ENCODE measurements at places on chromosomes 12 and 14.

- DNase-seq = peak; percentile 91
Observed at GRCh38 chr12:119692997-119693396, 25.1 kb downstream of the PRKAB1 start.

DNA sequence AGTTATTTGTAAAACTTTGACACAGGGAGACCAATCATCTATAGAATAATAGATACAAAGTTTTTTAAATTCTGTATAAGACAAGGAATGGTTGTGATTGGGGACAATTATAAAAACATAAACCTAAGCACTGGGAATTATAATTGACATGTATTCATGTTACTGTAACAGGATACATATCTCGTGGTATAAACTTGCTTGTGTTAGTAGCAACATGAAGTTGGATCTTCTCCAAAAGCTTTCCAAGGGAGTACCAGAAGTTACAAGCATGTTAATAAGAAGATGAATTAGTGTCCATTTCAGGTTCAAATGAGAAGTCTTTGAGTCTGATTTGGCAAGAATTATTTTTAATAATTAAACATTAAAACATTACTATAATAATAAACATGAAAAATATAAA is 42.2 kb downstream of the CDKL1 start:
- no peak for DNase-seq

GRCh38 chr14:91060351-91061055 is at the start of gene RPS6KA5:
Gene RPS6KA5 (minus strand): TSS chr14:91060641. CDS start chr14:91060434, 207 bp downstream.
- DNase-seq = peak; percentile 100

DNA sequence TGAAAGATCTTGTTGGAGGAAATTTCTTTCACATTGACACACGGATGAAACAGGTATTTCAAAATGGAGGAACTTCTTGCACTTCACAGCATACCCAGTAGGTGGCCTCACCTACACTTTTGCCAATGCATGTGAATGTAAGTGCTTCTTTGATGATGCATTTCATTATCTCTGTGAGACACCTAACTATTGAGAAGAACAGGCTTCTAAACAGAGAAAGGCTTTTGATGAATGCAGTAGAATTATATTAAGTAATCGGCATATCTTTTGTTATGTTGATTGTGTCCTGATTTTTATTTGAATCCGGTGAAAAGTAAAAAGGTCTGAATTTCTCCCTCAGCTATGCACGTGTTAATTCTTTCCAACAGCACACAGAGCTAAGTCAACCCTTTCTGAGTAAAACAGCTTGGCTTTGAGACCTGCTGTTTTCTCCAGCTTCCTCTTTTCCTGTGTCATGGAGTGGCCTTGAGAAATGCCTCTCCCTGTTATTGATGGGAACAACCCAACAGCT is 399.0 kb downstream of the NAV3 start:
- peak; percentile 37 for DNase-seq

GRCh38 chr14:26992403-26993115 is 394.7 kb upstream of the NOVA1 start:
- DNase-seq = no peak

DNA sequence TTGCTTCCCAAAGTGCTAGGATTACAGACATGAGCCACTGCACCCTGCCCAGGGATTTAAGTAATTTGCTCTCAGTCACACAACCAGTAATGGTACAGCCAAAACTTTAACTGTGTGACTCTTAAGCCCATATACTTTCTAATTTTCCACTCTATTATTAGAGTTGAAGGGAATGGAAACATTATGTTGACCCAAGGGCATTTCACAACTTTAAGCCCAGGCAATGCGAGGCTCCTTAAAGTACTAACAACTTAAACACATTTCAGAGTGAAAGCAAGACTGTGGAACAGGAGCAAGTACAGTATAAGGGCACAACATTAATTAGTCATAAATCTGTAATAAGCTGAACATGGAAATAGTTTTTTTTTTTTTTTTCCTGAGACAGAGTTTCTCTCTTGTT is 39.8 kb downstream of the BAZ1A start:
- no peak for DNase-seq

- peak; percentile 76 for DNase-seq
Observed at GRCh38 chr14:80095623-80096022, 115.7 kb downstream of the DIO2 start.

GRCh38 chr12:29581631-29582030 is 84.1 kb upstream of the OVCH1 start:
- peak; percentile 26 for DNase-seq

DNA sequence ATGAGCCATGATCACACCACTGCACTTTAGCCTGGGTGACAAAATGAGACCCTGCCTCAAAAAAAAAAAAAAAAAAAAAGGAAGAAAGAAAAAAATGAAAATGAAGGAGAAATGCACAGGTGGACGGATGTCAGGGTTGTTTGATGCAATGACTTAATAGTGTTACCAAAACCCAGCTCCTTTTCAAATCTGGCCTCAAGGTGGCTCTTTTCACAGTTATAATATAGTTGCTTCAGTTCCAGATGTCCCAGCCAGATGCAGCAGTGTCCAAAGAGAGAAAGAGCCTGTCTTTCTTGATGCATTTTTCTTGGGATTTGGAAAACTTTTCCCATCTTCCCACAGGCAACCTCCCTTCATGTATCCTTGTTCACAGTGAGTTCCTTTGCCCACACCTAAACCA is 36.5 kb downstream of the KCNMB4 start:
- no peak for DNase-seq

DNA sequence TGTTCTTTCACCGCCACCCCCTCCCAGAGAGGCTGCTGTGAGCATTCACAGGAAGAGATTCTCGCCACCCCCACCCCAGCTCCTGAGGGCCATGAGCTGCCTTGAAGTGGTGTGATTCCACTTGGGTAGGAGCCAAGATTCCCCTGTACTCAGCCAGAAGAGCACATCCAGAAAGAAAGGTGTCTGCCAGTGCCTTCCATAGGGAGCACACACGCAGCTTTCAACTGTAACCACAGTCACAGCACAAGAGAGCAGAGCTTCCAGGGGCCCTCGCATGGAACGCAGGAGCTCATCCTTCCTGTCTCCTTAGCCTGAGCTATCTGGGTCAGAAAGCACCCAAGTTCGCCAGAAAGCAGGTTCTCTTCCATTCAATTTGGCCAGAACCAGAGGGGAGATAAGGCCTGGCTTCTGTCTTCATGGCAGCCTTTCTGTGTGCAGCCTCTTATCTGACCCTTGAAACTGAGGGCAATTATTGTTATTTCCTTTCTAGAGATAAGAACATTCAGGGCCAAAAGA is 66.6 kb upstream of the SCN8A start:
- DNase-seq = no peak

- no peak for DNase-seq
Observed at GRCh38 chr12:130147875-130148596, 14.2 kb upstream of the FZD10 start.

- no peak for DNase-seq
Observed at GRCh38 chr12:25728056-25728595, 175.0 kb upstream of the LMNTD1 start.

GRCh38 chr12:30978639-30979038 is 52.1 kb downstream of the TSPAN11 start:
- peak; percentile 46 for DNase-seq

DNA sequence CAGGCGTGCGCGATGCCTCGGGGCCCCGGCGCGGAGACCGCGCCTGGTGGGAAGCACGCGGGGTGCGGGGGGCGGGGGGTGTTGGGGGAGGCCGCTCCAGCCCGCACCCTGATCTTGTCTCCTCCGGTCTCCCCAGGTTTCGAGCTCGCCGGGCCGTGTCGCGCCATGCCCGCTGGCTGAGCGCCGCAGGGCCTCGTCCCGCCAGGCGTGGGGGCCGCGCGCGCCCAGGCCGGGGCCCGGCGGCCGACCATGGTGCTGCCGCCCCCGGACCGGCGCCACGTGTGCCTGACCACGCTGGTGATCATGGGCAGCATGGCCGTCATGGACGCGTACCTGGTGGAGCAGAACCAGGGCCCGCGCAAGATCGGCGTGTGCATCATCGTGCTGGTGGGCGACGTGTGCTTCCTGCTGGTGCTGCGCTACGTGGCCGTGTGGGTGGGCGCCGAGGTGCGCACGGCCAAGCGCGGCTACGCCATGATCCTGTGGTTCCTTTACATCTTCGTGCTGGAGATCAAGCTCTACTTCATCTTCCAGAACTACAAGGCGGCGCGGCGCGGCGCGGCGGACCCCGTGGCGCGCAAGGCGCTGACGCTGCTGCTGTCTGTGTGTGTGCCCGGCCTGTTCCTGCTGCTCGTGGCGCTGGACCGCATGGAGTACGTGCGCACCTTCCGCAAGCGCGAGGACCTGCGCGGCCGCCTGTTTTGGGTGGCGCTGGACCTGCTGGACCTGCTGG is 2.4 kb downstream of the TMEM121 start:
- DNase-seq = peak; percentile 7

DNA sequence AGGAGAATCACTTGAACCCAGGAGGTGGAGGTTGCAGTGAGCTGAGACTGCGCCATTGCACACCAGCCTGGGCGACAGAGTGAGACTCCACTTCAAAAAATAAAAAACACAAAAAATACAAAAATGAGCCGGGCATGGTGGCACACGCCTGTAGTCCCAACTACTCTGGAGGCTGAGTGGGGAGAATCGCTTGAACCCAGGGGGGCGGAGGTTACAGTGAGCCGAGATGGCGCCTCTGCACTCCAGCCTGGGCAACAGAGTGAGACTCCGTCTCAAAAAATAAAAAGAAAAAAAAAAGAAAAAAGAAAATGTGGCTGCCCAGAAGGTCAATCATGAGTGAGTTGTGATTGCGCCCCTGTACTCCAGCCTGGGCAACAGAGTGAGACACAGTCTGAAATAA is 9.2 kb downstream of the DNAJC22 start:
- no peak for DNase-seq

DNA sequence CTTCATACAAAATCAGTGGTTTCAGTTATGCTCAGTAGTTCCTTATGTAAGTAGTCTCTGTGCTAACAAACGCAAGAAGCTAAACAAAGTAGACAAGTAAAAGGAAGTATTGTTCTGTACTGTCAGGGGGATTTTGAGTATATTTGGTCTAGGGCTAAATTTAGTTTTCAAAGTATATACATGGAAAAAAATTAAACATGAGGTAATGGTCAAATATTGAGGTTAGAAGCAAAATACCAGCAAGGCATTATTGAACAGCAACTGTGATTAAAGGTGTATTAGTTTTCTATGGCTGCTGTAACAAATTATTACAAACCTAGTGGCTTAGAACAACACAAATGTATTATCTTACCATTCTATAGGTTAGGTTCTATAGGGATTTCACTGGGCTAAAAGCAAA is 18.8 kb downstream of the GNG2 start:
- DNase-seq = no peak

DNA sequence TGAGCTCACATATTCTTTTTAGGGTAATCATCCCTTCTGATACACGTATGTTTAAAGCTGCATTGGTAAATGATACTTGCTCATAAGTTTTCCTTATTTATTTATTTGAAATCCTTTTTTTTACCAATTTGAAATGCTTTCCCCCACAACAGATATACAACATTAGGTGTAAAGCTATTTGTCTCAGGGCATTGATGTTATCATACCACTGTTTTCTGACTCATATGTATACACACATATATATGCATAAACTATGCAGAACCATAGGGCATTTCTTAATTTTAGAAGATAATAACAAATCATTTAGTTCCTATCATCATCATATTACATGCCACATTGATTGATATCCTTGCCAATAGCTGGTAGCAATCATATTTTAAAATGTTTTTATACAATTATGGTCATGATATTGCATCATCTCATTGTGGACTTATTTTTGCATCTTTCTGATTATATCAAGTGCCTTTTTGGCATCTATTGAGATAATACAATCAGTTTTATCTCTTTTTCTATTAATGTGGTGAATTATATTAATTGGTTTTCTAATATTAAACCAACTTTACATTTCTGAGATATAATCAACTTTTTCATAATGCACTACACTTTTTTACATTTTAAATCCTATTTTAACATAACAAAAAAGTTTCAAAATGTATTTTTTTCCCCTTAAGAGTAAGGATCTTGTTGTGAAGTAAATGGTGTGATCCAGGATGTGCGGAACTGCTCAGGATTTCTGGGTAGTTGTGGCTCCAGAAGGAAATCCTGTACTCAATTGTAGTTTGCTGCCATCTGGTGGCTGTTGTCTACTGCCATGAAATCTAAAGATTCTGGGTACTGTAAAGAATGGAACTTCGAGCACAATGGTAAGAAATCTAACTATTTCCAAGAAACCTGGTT is 16.7 kb downstream of the OR9K2 start:
- DNase-seq = peak; percentile 10

- no peak for DNase-seq
Observed at GRCh38 chr14:62657376-62657775, 387.9 kb downstream of the KCNH5 start.

DNA sequence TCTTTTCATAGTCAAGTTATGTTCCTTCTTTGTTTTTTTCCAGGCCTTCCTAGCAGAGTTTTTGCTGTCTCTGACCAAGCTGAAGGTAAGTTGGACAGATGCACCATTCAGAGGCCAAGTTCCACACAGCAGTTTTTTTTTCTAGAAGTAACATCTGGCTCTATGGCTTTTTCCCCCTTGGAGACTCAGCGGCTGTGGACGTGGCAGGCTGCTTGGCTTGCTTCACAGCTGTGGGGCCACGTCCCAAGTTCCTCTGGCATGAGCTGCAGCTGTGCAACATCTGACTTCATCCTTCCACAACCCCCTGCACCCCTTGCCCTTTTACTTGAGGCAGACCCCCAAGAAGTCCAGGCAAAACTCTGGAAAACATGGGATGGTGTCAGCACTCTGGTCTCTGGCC is 24.2 kb upstream of the RHOJ start:
- peak; percentile 31 for DNase-seq

GRCh38 chr12:10101042-10101579 is 2.3 kb upstream of the CLEC1A start:
- DNase-seq = peak; percentile 75

- DNase-seq = peak; percentile 58
Observed at GRCh38 chr14:75303381-75303789, 24.8 kb downstream of the FOS start.

All from fibroblast of skin of abdomen (primary cell).